ENCODE measurements at places on chromosomes 5 and 9.

DNA sequence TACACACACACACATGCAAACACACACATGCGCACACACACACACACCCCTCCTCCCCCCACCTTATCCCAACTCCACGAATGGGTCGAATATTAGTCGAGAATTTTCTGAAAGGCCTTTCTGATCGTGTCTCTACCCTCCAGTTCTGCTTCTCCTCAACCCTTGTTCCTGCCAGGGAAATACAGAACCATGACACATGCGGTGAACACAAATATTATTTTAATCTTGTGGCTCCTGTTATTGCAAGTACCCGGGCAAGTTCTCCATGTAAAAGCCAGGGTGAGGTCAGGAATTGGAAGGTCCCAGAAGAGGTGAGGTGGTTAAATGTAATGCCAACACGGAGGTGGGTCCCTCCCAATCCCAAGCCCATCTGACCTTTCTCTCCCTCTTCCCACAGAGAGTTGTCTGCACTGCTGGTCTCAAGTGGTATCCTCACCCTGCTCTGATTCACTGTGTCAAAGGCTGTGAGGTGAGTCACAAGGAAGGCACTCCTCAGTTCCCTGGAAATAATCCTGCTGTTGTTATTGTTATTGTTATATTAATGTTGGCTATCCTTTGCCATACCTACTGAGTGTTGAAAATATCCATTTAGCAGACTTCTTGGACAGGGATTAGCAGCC is 223.7 kb downstream of the PAPPA start:
- no peak for DNase-seq

GRCh38 chr5:158591301-158591863 is 508.3 kb downstream of the EBF1 start:
- DNase-seq: no peak

DNA sequence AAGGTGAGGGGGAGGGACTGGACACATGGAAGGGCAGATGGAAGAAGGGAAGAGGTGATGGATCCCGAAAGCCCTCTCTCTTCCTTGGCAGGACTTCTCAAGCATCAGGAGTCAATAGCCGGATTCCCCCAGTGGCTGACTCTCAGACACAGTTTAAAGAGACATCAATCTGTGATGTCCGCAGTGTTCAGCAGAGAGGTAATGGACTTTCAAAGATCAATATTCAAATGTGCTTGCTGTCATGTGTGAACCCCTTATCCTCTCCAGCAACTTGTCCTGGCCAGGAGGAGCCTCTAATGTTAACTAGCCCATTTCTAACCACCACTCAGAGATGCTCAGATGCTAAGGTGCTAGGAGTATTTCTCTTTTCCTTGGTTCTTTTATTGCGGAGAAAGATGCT is 392.2 kb downstream of the IRX1 start:
- DNase-seq: no peak

GRCh38 chr5:168263121-168263520 is 28.3 kb upstream of the WWC1 start:
- DNase-seq: no peak

GRCh38 chr5:19874811-19875210 is 113.2 kb downstream of the CDH18 start:
- DNase-seq: no peak

GRCh38 chr9:4430432-4431261 is 59.6 kb upstream of the SLC1A1 start:
- no peak for DNase-seq

DNA sequence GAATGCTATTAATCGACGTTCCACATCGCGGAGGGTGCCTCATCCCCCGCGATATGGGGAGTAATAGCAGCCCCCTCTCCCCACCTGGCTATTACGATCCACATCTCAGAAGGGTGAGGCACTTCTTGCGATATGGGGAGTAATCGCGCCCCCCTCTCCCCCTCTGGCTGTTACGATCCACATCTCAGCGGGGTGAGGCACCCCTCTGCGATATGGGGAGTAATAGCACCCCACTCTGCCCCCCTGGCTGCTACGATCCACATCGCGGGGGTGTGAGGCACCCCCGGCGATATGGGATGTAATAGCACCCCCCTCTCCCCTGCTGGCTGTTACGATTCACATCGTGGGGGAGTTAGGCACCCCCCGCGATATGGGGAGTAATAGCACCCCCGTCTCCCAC is 128.5 kb downstream of the TMEM38B start:
- DNase-seq: no peak

- no peak for DNase-seq
Observed at GRCh38 chr5:38871058-38871605, 25.3 kb downstream of the OSMR start.

DNA sequence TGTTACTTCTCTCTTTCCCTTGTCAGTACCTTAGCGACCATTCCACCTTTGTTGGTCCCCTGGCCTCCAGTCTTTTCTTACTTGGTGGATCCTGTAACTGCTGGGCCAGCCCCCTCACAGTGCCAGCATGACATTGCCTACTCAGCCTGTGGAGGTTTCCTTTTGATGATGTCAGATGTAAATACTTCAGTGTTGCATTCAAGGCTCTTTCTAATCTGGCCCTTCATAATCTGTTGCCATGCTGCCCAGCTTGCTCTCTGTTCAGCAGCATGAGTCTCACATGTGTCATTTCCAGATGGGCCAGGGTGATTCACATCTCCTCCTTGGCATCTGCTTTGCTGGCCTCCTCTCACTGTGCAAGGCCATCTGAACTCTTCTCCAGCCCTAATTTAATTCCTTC is 57.1 kb downstream of the MAST4 start:
- DNase-seq: no peak

GRCh38 chr5:175285261-175285660 is 158.7 kb downstream of the DRD1 start:
- DNase-seq: no peak

DNA sequence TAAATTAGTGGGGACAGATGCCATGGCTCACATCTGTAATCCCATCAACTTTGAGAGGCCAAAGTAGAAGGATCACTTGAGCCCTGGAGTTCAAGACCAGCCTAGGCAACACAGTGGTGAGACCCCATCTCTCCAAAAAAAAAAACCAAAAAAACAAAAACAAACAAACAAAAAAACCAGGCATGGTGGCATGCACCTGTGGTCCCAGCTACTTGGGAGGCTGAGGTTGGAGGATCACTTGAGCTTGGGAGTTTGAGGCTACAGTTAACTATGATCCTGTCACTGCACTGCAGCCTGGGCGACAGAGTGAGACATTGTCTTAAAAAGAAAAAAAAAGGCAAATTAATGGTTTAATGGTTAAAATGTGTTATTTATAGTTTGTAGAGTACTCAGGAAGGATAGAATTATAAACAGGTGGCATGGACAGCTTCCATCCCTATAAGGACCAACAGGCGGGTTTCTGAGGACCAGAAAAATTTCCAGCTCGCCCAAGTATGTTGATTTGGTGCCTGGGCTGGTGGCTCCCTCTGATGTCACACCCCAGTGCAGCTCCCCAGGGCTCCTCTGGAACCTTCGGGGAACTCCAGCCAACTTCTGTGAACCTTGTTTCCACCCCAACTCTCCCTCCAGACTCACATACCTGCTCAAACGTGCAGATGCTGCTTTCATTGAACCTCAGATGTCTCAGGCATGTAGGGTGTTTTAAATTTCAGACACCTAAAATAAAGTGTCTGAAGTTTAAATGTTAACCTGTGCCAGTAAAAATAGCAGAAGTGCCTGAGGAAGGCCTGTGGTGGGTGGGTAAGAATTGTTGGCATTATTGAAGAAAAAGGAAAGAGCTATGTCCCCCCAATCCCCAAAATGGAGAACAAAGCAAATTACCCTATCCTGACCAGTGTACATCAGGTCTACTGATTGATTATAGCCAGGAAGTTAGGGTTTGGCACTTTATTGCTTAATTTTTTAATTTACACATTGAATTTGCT is 69.0 kb downstream of the TRIO start:
- DNase-seq: no peak

GRCh38 chr9:106304401-106304920 is 558.5 kb upstream of the ZNF462 start:
- no peak for DNase-seq

GRCh38 chr5:170448221-170448620 is 55.6 kb upstream of the KCNIP1 start:
- no peak for DNase-seq

- no peak for DNase-seq
Observed at GRCh38 chr5:56026863-56027300, 32.1 kb upstream of the IL6ST start.

GRCh38 chr5:168869615-168870227 is 290.6 kb upstream of the PANK3 start:
- DNase-seq: no peak

DNA sequence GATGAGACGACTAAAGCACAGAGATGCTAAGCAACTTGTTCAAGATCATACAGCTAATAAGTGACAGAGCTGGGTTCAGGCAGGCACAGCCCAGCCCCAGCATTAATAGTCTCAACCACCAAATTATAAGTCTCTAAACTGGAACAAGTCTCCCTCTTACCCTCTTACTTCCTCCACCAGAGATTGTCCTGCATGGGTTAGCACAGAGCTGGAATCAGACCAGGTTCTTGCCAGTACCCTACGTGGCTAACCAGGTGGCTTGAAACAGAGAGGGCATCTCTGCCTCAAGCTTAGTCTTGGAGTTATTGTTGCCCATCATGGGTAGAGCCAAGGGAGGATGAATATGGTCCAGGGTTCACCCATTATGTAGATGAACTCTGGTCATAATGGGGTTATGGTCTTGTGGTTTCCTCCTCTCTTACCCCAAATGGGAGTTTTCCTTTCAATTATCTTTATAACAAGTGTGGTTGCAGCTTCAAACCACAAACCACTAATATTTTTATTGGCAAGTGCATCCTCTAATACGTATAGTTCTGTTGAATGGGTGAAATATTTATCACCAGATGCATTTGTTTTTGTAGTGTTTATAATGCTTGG is 8.3 kb upstream of the XPA start:
- no peak for DNase-seq

- no peak for DNase-seq
Observed at GRCh38 chr5:132865668-132866341, 464 bp downstream of the GDF9 start.

GRCh38 chr9:125932012-125932411 is 184.8 kb downstream of the PBX3 start:
- no peak for DNase-seq

DNA sequence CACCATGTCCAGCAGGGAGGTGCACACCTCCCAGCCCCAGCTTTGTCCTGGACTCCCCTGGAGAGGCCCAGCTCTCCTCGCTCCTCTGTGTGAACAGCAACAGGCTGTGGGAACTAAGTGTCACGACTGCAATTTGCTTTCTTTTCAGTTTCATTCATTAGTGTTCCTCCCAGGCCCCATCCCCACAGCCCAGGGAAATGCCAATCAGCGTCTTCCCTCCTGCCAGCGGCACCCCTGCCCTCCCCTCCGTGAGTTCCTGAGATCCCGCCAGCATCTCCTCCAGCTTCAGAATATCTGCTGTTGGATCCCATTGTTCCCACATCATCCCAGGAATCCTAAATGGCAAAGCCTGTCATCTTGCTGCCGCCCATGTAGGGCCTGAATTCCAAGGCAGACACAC is 13.1 kb upstream of the RPL26L1 start:
- no peak for DNase-seq

- DNase-seq: no peak
Observed at GRCh38 chr9:79431019-79431679, 140.6 kb upstream of the TLE4 start.

GRCh38 chr9:34379334-34380033 is 2.8 kb upstream of the MYORG start:
- peak; percentile 82 for DNase-seq

DNA sequence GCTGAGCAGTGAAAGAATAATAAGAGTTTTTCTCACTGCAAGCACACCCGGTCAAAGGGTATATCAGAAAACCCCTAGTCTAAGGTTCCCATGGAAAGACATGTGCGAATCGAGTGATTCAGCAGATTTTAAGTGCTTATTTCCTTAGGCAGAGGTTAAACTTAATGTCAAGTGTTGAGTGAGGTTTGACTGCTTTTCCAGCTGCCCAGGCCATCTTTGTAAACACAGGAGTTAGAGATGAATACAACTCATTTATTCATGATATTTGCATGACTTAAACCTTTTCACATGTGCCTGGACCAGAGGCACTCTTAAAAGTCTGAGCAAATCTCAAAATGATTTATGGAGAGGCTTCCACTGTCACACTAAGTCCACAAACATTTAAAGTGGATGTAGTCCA is 137.8 kb upstream of the RGMB start:
- no peak for DNase-seq

Data from NCI-H1930 (cell line).